ENCODE measurements at places on chromosomes 2 and 18. TPM values are rescaled to one million over a fixed set of nuclear protein-coding genes. Genes with fewer than 3 reads are reported as not detected.

DNA sequence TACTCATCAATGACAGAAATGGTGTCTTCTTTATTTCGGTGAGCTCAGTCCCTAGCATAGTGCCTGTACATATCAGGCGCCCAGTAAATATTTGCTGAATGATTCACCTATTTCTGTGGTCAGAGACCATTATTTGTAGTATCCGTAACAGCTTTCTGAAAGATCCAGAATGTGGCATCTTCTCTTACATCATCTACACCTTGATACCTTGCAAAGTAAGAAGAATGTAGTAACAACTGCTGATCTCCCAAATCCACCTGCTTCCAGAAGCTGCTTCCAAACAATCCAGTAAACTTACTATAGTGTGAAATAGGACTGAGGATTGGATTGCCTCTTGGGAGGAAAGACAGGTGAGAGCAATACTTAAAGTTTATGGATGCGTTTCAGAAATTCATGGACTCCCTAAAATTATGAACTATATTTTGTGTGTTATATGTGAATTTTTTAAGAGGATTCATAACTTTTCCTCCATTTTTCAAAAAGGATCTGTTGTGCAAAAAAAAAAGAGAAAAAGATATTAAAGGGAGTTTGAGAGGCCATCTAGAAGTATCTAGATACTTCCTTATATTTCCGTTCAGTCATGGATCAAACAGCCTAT, 945 bp upstream of the ASXL2 start:
- peak overlapping the region; percentile 91 for H3K27ac ChIP-seq
- H3K4me3 ChIP-seq = peak overlapping the region; percentile 78
- no peaks in the 10 kb centered on the region for H3K4me1 ChIP-seq
- no peaks in the 10 kb centered on the region for H3K27me3 ChIP-seq
- DNase-seq = no peak

DNA sequence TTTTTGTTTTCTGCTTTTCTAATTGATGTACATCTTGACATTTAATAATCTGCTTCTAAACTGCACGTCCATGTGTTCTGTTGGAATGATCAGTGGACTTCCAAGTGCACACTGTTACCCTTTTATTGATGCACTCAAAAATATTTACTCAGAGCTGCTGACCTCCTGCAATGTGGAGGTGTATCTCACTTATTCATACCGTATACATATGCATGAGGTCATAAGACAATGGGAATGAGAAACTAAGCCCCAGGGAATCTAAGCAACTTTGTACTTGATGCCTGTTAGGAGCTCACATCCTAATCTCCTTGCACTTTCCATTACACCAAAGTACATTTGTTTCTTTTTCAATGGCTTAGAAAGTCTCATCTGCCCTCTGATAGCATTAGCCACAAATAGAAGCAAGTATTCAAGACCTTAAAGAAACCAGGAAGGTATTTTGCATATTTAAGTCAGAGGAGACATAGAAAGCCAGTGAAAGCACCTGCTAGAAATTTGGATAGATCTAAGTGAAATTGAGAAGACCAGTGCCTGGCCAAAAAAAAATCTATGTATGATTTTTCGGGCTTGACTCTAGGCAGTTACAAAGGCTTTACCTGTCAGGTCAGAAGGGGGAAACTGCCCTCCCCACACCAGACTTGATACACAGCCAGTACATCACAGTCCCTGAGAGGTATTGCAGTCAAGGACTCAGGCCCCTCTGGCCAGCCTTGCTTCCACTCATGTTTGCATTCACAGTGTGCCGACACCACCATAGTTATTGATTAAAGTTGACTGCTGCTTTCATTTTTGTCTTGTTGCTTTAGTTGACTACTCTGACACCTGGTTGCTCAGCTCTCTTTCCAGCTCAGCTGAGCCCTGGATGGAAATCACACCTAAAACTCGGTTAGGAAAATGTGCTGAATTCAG, 391.7 kb upstream of the CYRIA start:
- H3K27ac ChIP-seq = no peak overlapping the region
- DNase-seq = no peak
- H3K27me3 ChIP-seq = no peaks in the 10 kb centered on the region
- no peaks in the 10 kb centered on the region for H3K4me1 ChIP-seq
- H3K36me3 ChIP-seq = no peaks in the 10 kb centered on the region

RRM2 gene
- total RNA-seq = 0.16 TPM

KIDINS220 gene
- total RNA-seq = 94.2 TPM

DNA sequence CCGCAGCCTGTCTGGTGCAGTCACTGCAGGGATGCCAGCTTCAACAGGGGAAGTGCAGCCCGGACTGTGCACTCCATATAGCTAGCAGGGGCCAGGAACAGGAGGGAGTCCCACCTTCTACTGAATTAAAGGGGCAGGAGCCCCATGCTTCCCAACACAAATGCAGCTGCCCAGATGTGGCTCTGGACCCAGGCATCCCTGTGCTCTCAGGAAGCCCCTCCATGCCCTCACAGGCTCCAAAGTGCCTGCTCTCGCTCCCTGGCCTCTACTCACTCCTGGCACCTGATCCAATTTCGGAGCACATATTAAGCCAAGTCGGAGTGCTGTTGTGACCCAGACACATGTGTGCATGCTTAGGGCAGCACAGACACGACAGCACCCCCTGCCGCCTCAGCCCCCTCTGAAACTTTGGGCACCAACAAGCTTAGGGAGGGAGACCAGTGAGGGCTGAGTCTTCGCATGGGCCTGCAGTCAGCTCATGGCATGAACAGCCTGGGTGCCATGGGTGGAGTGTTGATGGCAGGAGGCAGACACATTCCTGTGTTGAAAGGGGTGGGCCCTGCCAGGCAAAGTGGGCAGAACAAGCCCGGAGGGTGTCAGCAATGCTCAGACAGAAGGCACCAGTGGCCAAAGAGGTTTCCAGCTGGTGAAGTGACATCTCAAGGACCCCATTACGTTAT, 83.5 kb downstream of the ZNF804A start:
- no peak overlapping the region for H3K27ac ChIP-seq
- no peak overlapping the region for H3K4me3 ChIP-seq
- DNase-seq = no peak
- no peaks in the 10 kb centered on the region for H3K36me3 ChIP-seq
- no peaks in the 10 kb centered on the region for H3K27me3 ChIP-seq

DNA sequence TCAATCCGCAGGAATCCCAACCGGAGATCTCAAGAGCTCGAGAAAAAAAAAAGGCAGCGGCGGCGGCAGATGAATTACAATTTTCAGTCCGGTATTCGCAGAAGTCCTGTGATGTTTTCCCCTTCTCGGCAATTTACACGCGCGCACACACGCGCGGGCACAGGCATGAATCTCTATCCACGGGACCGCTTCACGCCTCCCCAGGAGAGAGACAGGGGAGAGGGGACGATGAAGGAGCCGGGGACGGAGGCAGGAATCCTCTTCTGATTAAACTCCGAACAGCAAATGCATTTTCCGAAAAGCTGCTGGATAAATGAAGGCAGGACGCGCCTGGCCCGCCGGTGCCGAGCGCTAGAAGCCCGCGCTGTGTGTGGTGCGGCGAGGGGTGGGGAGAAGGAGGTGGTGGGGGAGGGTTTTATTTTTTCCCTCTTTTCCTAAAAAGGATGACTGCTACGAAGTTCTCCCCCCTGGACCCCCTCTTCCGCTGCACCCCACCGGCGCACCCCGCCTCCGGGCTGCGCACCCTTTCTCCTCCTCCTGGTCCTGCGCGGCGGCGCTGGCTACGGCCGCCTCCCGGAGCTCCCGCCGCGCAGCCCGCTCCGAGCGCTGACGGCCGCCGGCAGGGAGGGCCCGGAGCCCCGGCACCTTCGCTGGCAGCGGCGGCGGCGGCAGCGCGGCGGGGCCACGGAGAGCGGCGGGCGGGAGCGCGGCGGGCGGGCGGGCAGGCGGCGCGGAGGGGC, at the start of gene BCL2:
Gene BCL2 (minus strand): TSS at position 387 of the 740 bp plus-strand sequence.
- H3K36me3 ChIP-seq = no peaks in the 10 kb centered on the region
- H3K27ac ChIP-seq = peak within 1 kb of the TSS; percentile 89
- peak within 1 kb of the TSS; percentile 73 for H3K4me3 ChIP-seq
- no peaks in the 10 kb centered on the region for H3K4me1 ChIP-seq

SLC66A2 gene
- 31.6 TPM for total RNA-seq

LYG1 gene
- 1.2 TPM for total RNA-seq

DNA sequence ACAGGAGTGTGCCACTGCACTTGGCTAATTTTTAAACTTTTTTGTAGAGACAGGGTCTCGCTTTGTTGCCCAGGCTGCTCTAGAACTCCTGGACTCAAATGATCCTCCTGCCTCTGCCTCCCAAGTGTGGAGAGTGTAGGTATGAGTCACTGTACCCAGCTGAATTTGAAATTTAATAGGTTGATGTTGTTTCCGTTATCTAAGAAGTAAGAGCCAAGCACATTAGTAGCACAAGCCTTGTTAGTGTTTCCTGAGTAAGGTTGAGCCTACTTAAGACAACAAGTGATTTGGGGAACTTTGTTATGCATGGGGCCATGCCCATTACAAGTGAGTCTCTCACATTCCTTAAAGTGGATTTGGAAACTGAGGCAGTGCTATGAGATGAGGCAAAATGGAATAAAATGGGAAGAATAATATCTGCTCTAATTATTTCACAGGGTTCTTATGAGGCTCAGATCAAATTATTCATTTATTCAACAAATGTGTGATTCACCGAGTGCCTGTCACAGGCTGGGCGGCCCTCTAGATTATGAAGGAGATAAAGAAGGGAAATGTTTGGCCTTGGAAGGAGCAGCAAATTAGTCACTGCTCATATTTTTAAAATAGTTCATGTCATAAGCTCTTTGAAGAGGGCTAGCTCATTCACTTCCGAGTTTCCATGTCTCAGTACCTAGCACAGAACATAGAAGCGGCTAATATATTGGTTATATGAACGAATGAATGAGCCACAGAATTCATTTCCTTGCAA, 217.2 kb downstream of the LDLRAD4 start:
- peak overlapping the region; percentile 39 for H3K27ac ChIP-seq
- H3K4me1 ChIP-seq = peaks cover 24% of the 10 kb centered on the region
- peak; percentile 62 for DNase-seq
- H3K36me3 ChIP-seq = no peaks in the 10 kb centered on the region
- H3K4me3 ChIP-seq = no peak overlapping the region
- H3K27me3 ChIP-seq = no peaks in the 10 kb centered on the region

DNA sequence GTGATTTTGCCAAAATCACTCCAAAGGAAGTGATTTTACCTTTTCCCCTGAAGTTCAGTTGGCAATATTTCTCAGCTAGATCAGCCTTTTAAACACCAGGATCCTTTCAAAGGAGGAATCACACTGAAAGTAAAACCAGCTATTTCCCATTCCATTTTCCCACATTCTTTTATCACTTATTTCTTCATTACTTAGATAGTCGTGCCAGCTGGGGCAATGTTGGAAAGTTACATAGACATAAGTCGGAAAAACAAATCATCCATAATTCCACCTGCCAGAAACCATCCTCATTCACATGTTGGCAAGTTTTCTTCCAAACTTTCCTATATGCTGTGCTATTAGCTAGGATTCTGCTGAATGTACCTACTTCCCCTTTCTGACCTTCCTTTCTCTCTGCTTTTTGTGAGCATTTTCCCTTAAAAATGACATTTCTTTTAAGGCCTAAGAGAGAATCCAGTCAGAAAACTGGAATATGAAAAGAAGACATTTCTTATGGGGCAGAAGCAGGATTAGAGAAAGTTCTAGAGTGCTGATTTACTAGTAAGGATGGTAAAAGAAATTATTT, 170.0 kb upstream of the STK17B start:
- no peak for DNase-seq
- H3K36me3 ChIP-seq = no peaks in the 10 kb centered on the region
- no peak overlapping the region for H3K4me3 ChIP-seq
- H3K4me1 ChIP-seq = no peaks in the 10 kb centered on the region
- no peaks in the 10 kb centered on the region for H3K27me3 ChIP-seq
- no peak overlapping the region for H3K27ac ChIP-seq

DNA sequence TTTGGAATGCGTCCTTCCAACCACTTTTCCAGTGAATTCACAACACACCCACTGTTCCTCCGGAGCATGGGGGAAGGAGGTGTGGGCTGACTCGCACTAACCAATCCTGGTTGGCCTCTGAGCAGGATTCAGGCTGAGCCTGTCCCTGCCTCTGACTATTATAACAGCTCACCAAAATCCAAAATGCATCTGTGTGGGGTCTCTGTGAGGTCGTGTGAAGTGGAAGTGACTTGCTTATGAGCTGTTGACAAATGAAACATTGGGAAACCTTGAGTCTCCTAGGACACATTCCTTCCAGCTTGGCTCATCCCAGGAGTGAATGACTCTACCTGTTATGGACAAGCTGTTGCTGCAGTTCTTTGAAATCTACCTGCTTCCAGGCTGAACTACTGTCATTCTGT, 1.5 kb downstream of the CIDEA start:
- DNase-seq = no peak
- H3K4me3 ChIP-seq = no peak overlapping the region
- peaks cover 33% of the 10 kb centered on the region for H3K27me3 ChIP-seq
- no peaks in the 10 kb centered on the region for H3K36me3 ChIP-seq
- H3K27ac ChIP-seq = no peak overlapping the region
- peaks cover 13% of the 10 kb centered on the region for H3K4me1 ChIP-seq

ECEL1 gene
- total RNA-seq = 6.1 TPM

SERPINB2 gene
- total RNA-seq = not detected
